ENCODE measurements at places on chromosomes 7 and 10.

GRCh38 chr10:22588462-22588861 is 125.9 kb downstream of the PIP4K2A start:
- no peak overlapping the region for H3K4me3 ChIP-seq
- DNase-seq = no peak
- peaks cover 74% of the 10 kb centered on the region for H3K4me1 ChIP-seq
- H3K27ac ChIP-seq = no peak overlapping the region
- H3K27me3 ChIP-seq = no peaks in the 10 kb centered on the region

GRCh38 chr7:148856891-148857290 is 27.2 kb downstream of the EZH2 start:
- peaks cover 6% of the 10 kb centered on the region for H3K4me1 ChIP-seq
- peaks cover 21% of the 10 kb centered on the region for H3K36me3 ChIP-seq
- H3K27ac ChIP-seq = no peak overlapping the region
- H3K4me3 ChIP-seq = no peak overlapping the region

GRCh38 chr10:50351483-50352146 is 100.3 kb upstream of the ASAH2 start:
- DNase-seq = no peak
- H3K36me3 ChIP-seq = peaks cover 2% of the 10 kb centered on the region
- no peak overlapping the region for H3K27ac ChIP-seq
- H3K4me3 ChIP-seq = no peak overlapping the region

DNA sequence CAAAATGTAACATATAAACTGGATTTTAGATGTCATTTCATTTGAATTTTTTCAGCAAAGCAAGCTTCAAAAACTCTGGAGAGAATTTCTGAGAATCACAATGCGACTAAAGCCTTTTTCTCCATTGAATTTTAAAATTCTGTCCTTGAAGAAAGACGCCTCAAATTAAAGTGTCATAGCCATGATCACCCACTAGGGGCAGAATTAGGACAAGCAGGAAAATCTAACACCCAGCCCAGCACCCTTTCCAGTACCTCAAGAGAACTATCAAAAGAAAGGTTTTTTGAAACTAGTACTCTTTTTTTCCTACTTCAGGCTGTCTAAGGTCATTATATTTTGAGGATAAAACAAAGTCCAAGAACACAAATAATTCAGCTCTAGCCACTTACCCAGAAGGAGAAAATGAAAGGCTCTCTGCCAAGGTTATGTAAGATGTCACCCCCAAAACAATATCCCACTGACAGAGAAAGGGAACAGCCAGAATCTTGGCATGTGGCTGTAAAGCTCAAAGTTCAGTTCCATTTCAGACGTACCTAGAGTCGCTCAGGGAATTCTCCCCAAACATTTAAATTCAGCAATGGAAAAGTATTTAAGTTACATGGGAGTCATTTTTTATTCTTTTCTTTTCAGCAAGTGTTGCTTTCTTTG is 299.4 kb downstream of the SNX13 start:
- H3K27me3 ChIP-seq = no peaks in the 10 kb centered on the region
- peak; percentile 11 for DNase-seq
- no peak overlapping the region for H3K27ac ChIP-seq
- no peaks in the 10 kb centered on the region for H3K36me3 ChIP-seq
- no peak overlapping the region for H3K4me3 ChIP-seq
- H3K4me1 ChIP-seq = no peaks in the 10 kb centered on the region

GRCh38 chr10:1037098-1037497 is 11.4 kb upstream of the IDI2 start:
- no peak overlapping the region for H3K27ac ChIP-seq
- H3K4me1 ChIP-seq = peaks cover 4% of the 10 kb centered on the region
- H3K27me3 ChIP-seq = no peaks in the 10 kb centered on the region
- no peak for DNase-seq
- H3K36me3 ChIP-seq = peaks cover 41% of the 10 kb centered on the region

GRCh38 chr10:33483816-33484190 is 149.3 kb upstream of the NRP1 start:
- DNase-seq = no peak
- H3K36me3 ChIP-seq = no peaks in the 10 kb centered on the region
- no peak overlapping the region for H3K27ac ChIP-seq
- H3K4me3 ChIP-seq = no peak overlapping the region
- peaks cover 12% of the 10 kb centered on the region for H3K4me1 ChIP-seq
- H3K27me3 ChIP-seq = no peaks in the 10 kb centered on the region

DNA sequence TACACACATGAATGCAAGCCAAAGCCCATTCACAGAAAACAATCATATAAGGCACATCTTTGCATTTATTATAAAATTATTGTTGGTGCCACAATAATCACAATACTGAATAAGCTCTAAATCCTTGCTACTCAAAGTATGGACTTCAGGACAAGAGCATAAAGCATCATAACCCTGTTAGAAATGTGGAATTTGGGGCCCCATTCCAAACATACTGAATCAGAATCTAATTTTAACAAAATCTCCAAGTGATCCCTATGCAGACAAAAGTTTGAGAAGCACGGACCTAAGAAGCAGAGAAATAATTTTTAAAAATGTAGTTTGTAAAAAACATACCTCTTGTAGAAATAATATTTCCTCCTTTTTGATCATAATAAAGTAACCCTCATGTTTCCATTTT is 199.2 kb downstream of the IMMP2L start:
- H3K4me3 ChIP-seq = no peak overlapping the region
- H3K27me3 ChIP-seq = no peaks in the 10 kb centered on the region
- no peak for DNase-seq
- no peaks in the 10 kb centered on the region for H3K36me3 ChIP-seq
- no peak overlapping the region for H3K27ac ChIP-seq

DNA sequence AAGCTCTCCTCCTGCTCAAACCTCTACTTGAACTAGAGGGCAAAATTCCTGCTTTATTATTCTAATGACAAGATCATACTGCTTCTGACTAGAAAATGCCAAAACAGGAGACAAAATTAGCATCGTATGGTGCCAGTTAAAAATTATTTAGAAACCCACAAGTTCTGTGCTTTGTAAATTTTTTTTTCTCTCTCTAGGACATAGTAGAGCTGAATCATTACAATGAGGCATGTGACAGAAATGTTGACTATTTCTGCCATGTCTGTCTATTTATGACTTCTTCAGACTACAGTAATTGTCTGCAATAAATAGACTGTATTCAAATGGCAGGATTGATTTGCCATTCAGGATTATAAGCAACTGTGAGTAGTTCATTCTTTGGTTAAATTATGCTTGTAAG is 335.8 kb downstream of the PRPF18 start:
- no peaks in the 10 kb centered on the region for H3K36me3 ChIP-seq
- H3K27me3 ChIP-seq = peaks cover 9% of the 10 kb centered on the region
- H3K4me3 ChIP-seq = no peak overlapping the region
- no peak for DNase-seq
- H3K4me1 ChIP-seq = no peaks in the 10 kb centered on the region

DNA sequence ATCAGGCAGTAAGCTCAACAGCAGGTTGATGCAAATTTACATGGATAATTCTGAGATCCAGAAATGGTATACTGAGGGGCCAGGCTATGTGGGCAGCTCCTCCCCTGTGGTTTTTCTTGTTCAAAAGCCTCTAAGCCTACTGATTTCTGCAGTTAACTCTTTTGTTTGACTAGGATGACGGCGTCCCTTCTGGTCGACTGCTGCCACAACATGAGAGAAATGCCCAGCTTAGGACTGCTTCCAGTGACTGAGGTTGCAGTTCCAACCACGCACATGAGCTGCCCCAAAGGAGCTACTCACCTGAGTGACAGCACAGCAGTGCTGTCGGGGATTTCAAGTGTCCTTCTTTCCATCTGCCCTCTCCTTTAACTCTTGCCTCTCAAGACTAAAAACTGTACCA is 973.0 kb upstream of the GHITM start:
- H3K27ac ChIP-seq = no peak overlapping the region
- H3K36me3 ChIP-seq = no peaks in the 10 kb centered on the region
- H3K4me1 ChIP-seq = no peaks in the 10 kb centered on the region

DNA sequence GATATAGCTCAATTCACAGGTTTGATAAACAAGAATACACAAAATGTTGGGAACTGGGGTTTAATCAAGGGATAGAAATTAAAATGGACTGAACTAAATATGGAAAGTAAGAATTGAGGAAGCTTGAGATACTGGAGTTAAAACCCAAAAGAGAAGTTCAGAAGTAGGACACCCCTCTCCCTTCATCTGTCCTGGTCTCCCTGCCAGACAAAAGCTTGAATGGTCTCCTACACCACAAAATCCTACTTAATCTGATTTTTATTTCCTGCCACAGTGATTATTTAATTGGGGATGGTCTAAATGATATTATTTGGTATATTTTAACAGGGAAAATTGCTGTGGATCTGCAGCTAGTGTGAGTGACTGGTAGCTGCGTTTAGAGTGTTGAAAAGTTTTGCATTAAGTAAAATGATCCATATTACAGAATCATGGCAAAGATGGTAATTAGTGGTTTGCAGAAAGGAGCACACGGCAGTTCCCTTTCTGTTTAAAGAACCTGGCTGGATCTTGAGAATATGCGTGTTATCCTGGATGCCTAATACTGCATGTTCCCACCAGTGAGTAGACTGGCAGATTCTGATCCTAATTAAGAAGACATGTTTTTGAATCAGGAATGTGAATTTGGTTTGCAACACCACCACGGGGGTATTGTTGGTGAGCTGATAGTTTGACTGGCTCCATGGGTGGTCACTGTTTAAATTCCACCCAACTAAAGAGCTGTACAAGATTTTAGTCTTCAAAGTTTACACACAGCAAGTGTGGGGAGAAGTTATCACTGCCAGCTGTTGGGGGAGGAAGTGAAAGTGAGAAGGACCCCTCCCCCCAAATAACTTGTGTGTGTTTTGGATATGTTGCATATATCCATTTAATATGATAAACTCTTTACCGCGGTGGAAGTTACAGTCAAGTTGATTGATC is 5.5 kb downstream of the RBM20 start:
- no peak overlapping the region for H3K4me3 ChIP-seq
- H3K36me3 ChIP-seq = no peaks in the 10 kb centered on the region
- peaks cover 70% of the 10 kb centered on the region for H3K27me3 ChIP-seq

DNA sequence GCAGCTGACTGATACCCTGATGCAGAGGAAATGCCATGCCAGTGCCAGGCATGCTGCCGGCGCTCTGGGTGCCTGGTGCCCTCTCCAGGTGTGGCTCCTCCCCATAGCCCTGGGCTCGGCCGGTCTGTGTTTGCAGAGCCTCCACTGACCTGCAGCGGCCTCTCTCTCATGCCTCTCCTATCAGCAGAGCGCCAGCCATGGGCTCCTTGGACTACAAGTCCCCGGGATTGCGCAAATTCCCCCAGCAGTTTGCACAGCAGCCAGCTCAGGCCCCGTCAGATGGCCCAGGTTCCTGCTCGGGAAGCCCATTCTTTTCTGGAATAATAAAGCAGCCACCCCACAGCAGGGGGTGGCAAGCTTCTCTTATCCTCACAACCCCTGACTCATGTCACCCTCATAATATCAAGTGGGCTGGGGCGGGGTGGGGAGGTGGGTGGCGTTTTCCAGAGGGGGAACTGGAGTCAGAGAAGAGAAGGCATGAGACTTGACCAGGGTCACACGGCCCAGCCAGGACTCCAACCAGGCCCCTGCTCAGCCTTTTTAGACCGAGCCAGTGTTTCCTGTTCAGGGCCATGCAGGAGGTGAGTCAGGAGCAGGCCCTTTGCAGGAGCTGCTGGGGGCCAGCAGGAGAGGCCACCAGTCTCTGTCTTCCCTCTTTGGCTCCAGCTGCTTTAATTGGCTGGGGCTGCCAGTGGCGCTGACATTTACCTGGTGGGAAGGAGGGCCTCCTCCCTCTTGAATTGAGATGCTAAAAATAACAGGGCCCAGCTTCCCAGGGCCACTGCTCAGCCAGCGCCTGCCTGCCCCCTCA is 58.6 kb downstream of the ZMIZ1 start:
- H3K36me3 ChIP-seq = peaks cover 3% of the 10 kb centered on the region
- no peak overlapping the region for H3K27ac ChIP-seq
- H3K4me3 ChIP-seq = no peak overlapping the region

- H3K36me3 ChIP-seq = peaks cover 6% of the 10 kb centered on the region
- no peak overlapping the region for H3K27ac ChIP-seq
- H3K27me3 ChIP-seq = no peaks in the 10 kb centered on the region
These were observed 108.5 kb upstream of the TMEM168 start for GRCh38 chr7:112898432-112899290.

DNA sequence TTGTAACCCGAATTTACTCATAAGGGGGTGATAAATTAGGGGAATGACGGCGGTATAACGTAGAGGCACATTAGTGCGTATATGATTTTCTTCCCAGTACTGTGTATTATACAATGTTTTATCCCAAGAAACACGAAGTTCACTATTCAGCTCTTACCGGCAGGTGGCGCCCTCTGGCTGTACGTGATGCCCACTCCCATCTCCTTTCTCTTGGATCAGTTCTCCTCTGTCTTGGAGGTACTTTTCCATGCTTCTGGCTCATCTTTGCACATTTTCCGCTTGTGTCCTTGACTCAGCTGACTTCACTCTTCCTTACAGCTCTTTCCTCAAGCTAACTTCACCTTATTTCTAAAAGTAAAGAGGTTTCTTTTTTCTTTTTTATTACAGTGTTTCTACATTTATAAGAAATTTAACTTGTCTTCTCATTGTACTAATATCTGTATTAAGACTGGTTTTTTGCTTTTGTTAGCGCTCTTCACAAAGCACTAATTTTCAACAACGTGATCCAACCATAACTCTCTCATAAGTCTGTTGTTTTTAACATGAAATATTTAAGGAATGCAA is 21.3 kb downstream of the TMEM176B start:
- DNase-seq = peak; percentile 68
- H3K27ac ChIP-seq = no peak overlapping the region
- H3K4me1 ChIP-seq = peaks cover 2% of the 10 kb centered on the region
- no peak overlapping the region for H3K4me3 ChIP-seq
- no peaks in the 10 kb centered on the region for H3K36me3 ChIP-seq
- H3K27me3 ChIP-seq = peaks cover 8% of the 10 kb centered on the region

GRCh38 chr10:7025296-7025695 is 385.5 kb downstream of the SFMBT2 start:
- no peaks in the 10 kb centered on the region for H3K27me3 ChIP-seq
- no peak for DNase-seq
- H3K27ac ChIP-seq = no peak overlapping the region
- H3K4me1 ChIP-seq = peaks cover 37% of the 10 kb centered on the region
- H3K36me3 ChIP-seq = peaks cover 5% of the 10 kb centered on the region

DNA sequence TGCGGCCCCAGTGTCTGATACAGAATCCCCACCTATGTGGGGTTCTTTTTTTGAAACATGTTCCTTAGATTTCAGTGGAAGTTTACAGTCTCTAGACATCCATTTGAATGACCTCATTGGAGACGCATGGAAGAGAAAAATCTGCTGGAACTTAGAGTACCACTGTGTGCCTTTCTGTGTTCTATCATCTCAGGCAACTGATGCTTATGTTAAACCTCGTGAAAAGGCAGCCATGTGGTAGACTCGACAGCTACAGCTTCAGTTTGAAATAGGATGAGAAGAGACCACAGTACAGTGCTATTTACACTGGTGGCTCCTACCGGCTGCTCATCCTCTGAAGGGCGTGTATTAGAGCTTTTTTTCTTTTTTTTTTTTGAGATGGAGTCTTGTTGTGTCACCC is 74.4 kb downstream of the FAM171A1 start:
- no peak overlapping the region for H3K4me3 ChIP-seq
- no peak overlapping the region for H3K27ac ChIP-seq
- H3K27me3 ChIP-seq = peaks cover 47% of the 10 kb centered on the region
- DNase-seq = no peak

- H3K27me3 ChIP-seq = no peaks in the 10 kb centered on the region
- peak; percentile 87 for DNase-seq
- H3K27ac ChIP-seq = peak within 1 kb of the TSS; percentile 98
- peaks cover 14% of the 10 kb centered on the region for H3K36me3 ChIP-seq
- H3K4me1 ChIP-seq = peaks cover 15% of the 10 kb centered on the region
These were observed at the start of gene TPK1 for GRCh38 chr7:144835652-144836544. Gene TPK1, minus strand, starts transcription at chr7:144836053. Its CDS starts 451 bp downstream, at chr7:144835602.
